ENCODE measurements at places on chromosomes 4 and X. TPM values are rescaled to one million over a fixed set of nuclear protein-coding genes. Genes with fewer than 3 reads are reported as not detected.

Gene FAM13A
- 88.6 TPM for total RNA-seq

Gene XG
- total RNA-seq = 0.41 TPM

Gene KIAA1210
- total RNA-seq = not detected

Gene CPLX1
- total RNA-seq = not detected

GRCh38 chrX:120315776-120316175 lies 4.5 kb upstream of the TMEM255A start:
- no peak for DNase-seq

- no peak for DNase-seq
Measured at GRCh38 chr4:168536448-168536847, 39.6 kb downstream of the PALLD start.

GRCh38 chrX:129693354-129693753 lies 38.6 kb upstream of the APLN start:
- no peak for DNase-seq

DNA sequence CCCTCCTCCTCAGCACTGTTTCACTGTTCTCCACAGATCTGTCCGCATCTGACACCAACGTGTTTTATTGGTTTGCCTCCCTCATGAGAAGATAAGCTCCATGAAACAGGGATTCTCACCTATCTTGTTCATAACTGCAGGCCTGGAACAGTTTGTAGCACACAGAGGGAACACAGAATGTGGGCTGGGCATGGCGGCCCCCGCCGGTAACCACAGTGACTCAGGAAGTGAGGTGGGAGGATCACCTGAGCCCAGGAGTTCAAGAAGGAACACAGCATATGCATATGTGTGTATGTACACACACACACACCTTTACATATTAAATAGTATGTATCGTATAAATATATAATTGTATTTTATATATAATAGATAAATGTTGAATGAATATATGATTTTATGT lies 168.6 kb downstream of the AFAP1 start:
- no peak for DNase-seq

DNA sequence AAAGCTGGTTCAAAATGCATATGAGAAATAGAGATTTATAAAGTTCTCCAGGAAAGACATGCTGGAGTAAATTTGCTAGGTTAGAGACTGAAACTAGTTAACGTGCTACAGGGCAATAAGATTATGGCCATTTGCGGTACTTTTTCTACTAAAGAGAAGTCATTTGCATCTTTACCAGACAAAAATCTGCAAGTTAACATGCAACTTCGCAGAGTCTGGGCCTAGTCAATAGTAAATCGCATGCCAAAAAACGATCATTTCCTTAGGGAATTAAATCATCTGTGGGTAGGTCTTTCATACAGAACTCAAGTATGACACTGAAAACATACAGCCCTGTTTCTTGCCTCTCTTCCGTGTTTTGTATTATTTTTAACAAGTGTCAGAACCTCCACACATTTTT lies 32.8 kb upstream of the REST start:
- DNase-seq = no peak

- DNase-seq = no peak
Measured at GRCh38 chr4:34932591-34932990, 1311.7 kb downstream of the ARAP2 start.
